Activated effector memory CD4-positive, alpha-beta T cell treated with Interleukin-2 at 50 U/mL for 16 hours (primary cell): ENCODE measurements at places on chromosomes 11 and 22.

- DNase-seq, result no peak
Observed at GRCh38 chr11:60756307-60757032, at the start of gene MS4A15. TSS of gene MS4A15 (plus strand) at chr11:60756867. CDS start at chr11:60763734, 6,867 bp downstream.

- DNase-seq, result no peak
Observed at GRCh38 chr11:130873761-130874160, 42.5 kb downstream of the SNX19 start.

DNA sequence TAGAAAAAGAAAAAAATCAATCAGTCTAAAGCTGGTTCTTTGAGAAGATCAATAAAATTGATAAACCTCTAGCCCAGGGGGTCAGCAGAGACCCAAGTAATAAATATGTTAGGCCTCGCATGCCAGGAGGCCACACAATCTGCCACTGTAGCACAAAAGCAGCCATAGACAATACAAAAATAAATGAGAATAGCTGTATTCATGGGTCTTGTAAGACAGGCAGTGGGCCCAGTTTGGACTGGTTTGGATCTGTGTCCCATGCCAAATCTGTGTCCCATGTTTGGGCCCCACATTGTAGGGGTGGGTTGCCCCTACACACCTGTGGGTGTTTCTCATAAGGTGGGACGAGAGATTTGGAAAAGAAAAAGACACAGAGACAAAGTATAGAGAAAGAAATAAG, 6.6 kb upstream of the PLAAT4 start:
- DNase-seq, result no peak

GRCh38 chr22:40220316-40221054, 42.8 kb downstream of the TNRC6B start:
- DNase-seq, result no peak

GRCh38 chr11:2950825-2951224, 21.6 kb upstream of the PHLDA2 start:
- DNase-seq, result no peak

DNA sequence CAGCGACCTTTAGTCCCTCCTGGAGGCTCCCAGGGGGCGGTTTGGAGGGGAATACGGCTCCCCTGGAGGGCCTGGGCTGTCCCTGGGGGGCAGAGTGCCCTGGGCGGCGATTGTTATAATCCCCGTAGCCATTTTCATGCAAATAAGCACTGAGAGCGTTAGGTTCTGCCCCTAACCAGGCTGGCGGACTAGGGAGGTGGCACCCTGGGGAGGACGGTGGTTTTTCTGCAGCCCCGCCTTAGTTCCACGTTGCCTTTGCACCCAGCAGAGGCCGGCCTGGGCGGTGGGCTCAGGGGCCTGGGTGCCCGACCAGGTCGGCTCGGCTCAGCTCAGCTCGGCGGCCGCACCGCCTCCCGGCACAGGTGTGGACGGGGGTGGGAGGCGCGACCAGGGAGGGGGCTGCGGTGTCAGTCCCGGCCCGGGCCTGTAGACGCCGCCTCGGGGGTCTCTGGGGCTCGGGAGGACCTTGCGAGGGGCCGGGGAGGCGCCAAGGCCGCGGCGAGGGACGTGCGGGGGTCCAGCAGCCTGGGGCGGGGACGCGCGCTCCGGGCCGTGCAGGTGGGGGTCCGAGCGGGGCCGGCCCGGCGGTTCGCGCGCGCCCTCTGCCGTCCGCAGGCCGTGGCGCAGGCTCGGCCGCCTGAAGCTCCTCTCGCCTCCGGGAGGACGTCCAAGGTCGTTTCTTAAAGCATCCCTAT, 2.3 kb upstream of the DUSP8 start:
- peak; percentile 58 for DNase-seq

GRCh38 chr11:69439127-69439526, 42.3 kb upstream of the LINC01488 start:
- DNase-seq, result no peak

DNA sequence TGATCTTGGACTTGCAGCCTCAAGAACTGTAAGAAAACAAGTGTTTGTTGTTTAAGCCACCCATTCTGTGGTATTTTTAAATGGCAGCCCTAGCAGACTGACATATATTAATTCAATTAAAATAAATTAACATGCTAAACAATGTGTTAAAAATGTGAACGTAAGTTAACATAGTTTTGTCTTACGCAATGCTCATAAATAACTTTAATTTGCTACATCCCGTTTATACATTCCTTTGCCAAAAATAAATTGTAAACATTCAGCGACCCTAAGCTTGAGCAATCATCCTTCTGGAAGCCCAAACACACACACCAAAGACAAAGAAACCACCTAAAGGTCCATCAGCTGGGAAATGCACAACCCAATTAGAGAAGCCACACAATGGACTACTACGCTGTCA, 70.4 kb downstream of the CELSR1 start:
- DNase-seq, result no peak

DNA sequence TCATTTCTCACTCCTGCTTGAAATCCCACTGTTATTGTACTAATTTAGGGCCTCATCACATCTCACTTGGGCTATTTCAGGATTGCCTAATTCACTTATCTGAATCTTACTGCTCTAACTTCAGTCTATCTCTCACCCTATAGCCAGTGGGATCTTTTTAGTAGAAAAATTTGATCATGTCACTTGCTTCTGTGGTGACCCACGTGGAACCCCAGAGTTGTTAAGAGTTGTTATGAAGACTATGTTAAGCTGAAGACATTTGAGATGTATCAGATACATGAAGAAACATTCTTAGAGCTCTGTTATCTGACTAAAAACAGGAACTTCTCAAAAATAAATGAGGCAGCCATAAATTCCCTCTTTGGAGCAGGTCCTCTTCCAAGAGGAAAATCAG, 1375.6 kb upstream of the TENM4 start:
- DNase-seq, result no peak

DNA sequence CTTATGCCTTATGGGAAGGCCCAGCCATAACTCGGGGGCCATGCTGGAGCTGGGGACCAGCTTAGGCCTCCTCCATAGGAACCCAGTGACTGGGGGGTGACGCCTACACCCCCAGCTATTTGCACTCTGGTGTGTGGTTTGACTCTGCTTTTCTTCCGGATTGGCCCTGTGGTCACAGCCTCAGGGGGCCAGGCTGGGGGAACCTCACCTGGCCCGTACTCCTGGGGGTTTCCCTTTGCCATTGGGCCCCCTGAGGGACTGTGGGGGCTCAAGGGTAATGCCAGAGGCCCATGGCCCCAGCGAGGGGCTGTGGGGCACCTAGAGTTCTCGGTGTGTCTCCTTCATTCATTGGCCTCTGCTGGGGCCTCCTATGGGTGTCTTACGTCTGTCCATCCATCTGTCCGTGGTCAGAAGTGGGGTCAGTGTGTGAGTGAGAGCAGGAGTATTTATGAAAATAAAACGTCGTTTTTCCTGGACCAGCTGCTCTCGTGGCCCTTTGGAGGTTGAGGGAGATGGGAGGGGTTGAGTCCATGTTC, 6.3 kb upstream of the SH3BP1 start:
- DNase-seq, result no peak

DNA sequence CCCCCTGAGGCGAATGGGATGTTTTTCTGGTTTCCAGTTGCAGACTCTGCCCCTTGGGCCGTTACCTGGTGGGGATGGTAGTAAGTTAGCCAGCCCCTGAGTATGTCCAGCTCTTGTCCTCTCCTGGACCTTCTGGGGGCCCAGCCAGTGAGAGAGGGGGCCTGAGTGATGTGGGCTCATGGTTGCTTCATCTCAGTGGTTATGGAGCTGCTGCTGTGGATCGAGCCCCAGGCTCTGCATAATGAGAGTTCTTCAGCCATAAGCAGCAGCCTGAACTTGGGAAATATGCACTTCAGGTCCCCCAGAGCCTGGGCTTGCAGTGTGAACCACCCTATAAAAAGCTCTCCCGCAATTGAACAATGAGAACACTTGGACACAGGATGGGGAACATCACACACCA, 5.9 kb downstream of the TMPRSS13 start:
- no peak for DNase-seq

DNA sequence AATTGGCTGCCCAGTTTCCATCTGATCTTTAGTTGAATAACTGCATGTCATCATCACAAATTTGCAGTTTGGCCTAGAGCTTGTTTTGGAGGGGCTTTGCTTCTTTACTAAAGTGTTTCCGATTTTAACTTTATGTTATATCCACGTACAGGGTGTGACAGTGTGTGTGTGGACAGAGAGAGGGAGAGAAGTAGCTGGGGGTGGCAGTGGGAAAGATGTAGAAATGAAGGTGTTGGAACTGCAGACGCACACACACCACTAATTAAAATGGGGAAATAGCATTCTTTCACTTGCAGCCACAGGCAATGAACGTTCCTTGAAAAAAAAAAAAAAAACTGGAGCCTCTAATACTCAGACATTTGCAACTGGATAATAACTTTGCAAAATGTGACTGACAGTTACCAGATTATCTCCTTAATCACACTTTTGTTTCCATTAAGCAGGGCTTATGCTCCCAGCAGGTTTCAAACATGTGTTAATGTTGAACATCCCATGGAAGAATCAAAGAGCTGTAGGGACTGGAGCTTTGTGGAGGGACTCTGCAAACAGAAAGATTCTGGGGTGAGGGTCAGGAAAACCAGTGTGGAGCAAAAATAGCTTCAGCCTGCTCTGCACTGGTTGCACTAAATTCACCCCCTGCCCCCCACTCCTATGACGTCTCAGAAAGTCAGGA, 238.1 kb upstream of the TENM4 start:
- no peak for DNase-seq

GRCh38 chr11:47143322-47143721, 33.4 kb downstream of the ARFGAP2 start:
- DNase-seq, result no peak

GRCh38 chr11:125846188-125846587, 13.1 kb downstream of the PATE4 start:
- no peak for DNase-seq

GRCh38 chr11:134407923-134408322, 4.1 kb downstream of the B3GAT1 start:
- DNase-seq, result no peak

- DNase-seq, result no peak
Observed at GRCh38 chr11:110474578-110474977, 44.8 kb downstream of the FDX1 start.

- no peak for DNase-seq
Observed at GRCh38 chr11:24949406-24949805, 452.6 kb downstream of the LUZP2 start.

DNA sequence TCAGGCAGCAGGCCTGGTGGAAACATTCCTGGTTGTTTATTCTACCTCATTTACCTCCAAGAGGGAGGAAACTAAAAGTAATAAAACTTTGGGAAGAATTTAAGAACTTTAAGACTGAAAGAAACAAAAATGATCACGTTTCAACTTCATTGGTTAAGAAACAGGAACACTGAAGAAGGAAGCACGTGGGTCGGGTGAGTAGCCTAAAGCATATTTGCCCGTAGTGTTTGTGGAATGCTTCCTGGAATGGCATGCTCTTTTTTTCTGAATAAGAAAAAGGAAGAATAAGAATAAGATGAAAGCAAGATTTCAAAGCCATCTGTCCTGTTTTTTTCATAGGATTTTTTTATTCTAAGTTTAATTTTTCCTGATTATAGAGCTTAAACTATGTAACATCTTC, 83.1 kb downstream of the WNT11 start:
- DNase-seq, result no peak

- DNase-seq, result no peak
Observed at GRCh38 chr22:27853424-27853823, 51.9 kb upstream of the MN1 start.

DNA sequence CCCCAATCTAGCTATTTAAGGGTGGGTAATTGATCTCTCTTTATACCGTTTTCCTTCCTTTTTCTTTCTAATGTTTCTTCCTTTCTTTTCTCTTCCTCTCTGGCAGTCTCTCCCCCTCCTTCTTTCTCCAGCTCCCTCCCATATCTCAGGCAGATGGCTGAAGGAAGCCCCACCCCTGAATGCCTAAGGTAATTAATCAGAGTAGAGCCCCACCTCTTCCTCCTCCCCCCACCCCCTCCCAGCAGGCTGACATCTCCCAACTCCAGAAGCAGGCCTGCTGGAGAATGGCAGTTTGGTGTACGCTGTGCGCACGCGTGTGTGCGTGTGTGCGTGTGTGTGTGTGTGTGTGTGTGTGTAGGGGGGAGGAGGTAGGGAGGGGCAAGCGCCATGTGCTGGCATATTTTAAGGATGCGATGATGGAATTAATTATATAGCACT, 122.6 kb downstream of the APOL5 start:
- no peak for DNase-seq

- no peak for DNase-seq
Observed at GRCh38 chr11:43689167-43689566, 8.6 kb downstream of the HSD17B12 start.

DNA sequence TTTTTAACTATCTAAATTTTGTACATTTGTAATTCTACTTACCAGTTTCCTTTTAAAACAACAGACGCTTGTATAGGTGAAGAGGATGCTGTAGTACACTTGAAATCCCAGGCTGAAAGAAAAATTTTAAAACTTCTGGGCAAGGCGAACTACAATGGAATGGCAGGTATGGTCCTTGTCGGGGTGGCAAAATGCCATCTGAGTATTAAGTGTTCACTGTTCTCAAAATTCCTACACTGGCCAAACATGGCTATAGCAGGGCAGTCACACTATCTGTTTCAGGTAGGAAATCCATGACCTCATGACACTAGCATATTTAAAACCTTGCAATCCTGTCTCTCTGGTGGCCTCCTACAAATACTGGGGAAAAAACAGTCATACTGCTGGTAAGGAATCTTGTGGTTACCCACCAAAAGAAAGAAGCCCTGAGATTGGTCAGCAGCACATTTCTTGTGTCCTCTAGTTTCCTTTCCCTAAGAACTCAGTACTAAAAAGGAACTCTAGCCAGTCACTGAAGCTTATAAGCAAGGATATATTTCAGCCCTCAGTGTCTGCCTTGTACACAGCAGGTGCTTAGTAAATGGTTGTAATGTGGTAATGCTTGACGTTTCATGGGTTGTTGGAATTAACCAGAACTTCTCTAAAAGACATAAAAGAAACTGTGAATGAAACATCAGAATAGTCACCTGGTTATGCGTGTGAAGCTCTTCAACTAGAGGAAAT, 5.2 kb upstream of the ZC3H12C start:
- no peak for DNase-seq

DNA sequence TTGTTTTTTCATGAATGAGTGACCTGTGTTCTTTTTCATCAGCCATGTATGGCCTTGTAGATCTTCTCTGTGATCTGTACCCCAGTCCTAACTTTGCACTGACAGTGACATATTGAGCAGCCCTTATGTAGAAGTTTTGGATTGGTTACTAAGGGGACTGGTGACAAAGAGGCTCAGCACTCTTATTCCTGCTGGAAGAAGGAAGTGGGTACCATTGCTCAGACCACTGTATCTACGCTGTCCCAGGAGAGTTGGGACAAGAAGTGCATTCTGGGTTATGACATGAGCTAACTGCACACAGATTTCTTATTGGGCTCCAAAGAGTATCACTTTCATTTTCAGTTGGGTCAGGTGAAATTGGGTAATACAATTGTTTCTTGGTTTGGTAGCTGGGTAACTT, 107.8 kb upstream of the RASSF10 start:
- no peak for DNase-seq
